NCI-H526 (cell line): ENCODE measurements at places on chromosomes 7 and 10.

- DNase-seq: no peak
Observed at GRCh38 chr7:136006208-136006607, 29.0 kb upstream of the MTPN start.

- DNase-seq: no peak
Observed at GRCh38 chr7:99624484-99624883, 7.7 kb downstream of the ZSCAN25 start.

GRCh38 chr7:37915438-37915837 lies 1.2 kb downstream of the SFRP4 start:
- no peak for DNase-seq

DNA sequence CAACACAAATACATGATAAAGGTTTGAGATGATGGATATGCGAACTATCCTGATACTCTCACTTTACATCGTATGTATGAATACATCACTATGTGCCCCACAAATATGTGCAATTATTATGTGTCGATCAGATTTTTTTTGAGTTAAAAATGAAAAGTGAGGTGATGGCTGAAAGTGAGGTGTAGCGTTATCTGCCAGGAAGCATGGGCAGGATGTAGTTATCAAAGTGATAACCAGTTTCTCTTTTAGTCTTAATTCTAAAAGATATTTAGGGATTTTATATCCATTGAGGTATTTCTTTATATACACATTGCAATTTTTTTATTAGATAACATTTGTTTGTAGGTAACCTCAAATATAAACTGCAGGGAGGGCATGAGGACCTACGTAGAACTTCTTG lies 15.6 kb upstream of the KLF6 start:
- no peak for DNase-seq

DNA sequence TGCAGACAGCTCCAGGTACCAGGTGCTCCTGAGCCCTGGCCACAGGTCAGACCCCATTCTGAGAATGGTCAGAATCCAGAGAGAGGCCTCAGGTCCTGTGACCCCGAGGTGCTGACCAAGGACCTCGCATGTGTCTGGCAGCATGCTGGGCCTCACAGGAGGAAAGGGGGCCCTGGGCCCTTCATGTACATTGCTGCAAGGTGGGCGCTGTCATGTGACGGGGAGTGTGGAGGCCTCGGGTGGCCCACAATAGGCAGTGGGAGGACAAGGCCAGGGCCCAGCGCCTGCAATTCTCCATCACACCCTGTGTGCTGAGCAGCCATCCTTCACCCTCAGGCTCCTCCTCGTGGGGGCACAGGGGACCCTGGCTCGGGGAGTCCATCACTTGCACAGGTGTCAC lies 15.5 kb upstream of the RET start:
- no peak for DNase-seq
